CD4-positive, CD25-positive, alpha-beta regulatory T cell (primary cell): ENCODE measurements at places on chromosomes 1 and 21. TPM values are rescaled to one million over a fixed set of nuclear protein-coding genes. Genes with fewer than 3 reads are reported as not detected.

DNA sequence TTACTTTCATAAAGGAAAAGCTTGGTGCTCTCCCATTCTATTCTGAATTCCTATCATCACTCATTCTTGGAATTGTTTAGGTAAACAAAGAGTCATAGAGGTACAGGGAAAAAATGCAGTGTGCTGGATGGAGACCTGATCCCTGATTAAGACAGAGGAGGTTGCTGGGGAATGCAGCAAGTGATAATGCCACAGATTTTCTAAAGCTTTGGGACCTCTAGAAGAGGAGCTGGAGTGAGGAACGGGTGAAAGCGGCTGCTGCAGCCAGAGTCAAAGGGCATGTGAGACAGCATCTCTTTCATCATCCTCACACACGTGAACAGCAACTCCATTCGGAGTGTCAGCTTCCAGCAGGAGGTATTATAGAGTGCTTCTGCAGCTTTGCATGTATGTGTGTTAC lies 54.9 kb upstream of the DIPK1A start:
- DNase-seq: no peak
- H3K27me3 ChIP-seq: peaks cover 6% of the 10 kb centered on the region
- no peaks in the 10 kb centered on the region for H3K36me3 ChIP-seq
- no peak overlapping the region for H3K27ac ChIP-seq
- H3K4me3 ChIP-seq: no peak overlapping the region

PSMG1 gene
- polyA plus RNA-seq: 50.9 TPM

SPRR5 gene
- not detected for polyA plus RNA-seq

GRCh38 chr1:246794828-246795671 lies 70.8 kb downstream of the SCCPDH start:
- no peaks in the 10 kb centered on the region for H3K27me3 ChIP-seq
- no peak overlapping the region for H3K4me3 ChIP-seq
- no peak for DNase-seq
- H3K36me3 ChIP-seq: no peaks in the 10 kb centered on the region

DNA sequence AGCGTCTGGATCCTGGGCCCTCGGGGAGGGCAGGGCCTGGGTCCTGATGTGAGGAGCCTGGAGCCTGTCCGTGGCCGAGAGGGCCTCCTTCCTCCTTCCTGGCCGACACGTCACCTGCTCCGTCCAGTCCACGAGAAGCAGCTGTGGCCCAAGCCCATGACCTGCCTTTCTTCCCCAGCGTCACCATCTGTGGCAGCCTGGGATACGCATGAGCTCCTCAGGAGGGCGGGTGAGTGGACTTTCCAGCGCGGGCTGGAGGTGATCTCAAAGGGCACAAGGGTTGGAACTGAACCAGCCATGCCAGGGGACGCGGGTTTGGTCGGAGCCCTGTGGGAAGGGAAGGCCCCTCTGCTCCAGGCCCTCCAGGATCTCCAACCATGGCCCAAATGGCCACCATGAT lies 90.4 kb downstream of the DHRS3 start:
- no peak overlapping the region for H3K27ac ChIP-seq
- H3K36me3 ChIP-seq: no peaks in the 10 kb centered on the region
- no peak for DNase-seq
- H3K4me3 ChIP-seq: no peak overlapping the region
- H3K27me3 ChIP-seq: no peaks in the 10 kb centered on the region

- H3K27me3 ChIP-seq: no peaks in the 10 kb centered on the region
- DNase-seq: no peak
- H3K36me3 ChIP-seq: no peaks in the 10 kb centered on the region
- no peak overlapping the region for H3K4me3 ChIP-seq
These were observed 13.4 kb upstream of the ODF2L start for GRCh38 chr1:86409416-86410021.

- H3K4me1 ChIP-seq: peaks cover 48% of the 10 kb centered on the region
- H3K4me3 ChIP-seq: peak overlapping the region; percentile 94
- H3K27me3 ChIP-seq: no peaks in the 10 kb centered on the region
- DNase-seq: peak; percentile 27
These were observed 3.4 kb downstream of the TAGLN2 start for GRCh38 chr1:159921700-159922504.

DNA sequence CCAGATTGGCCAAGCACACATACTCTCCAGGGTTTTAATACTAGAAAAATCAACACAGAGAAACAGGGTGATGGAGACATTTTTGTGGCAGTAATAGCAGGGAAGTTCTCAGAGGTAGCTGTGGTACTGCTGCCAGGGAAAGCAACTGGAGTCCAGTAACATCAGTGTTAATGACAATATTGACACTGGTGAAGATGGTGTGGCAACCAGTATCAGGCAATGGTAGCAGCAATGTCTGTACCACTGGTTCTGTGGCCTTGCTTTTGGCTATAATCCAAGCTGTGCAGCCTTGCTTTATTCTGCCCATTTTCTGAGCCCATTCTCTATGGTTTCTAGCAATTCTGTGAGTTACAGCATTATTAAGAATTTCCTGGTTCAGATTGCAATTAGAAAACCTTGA lies 1.6 kb upstream of the SNX7 start:
- no peak overlapping the region for H3K27ac ChIP-seq
- H3K36me3 ChIP-seq: no peaks in the 10 kb centered on the region
- H3K27me3 ChIP-seq: peaks cover 30% of the 10 kb centered on the region
- H3K4me1 ChIP-seq: peaks cover 11% of the 10 kb centered on the region

GRCh38 chr1:231376875-231377549 lies 38.9 kb downstream of the SPRTN start:
- peaks cover 20% of the 10 kb centered on the region for H3K4me1 ChIP-seq
- no peak overlapping the region for H3K27ac ChIP-seq
- H3K4me3 ChIP-seq: peak overlapping the region; percentile 13
- H3K36me3 ChIP-seq: no peaks in the 10 kb centered on the region
- DNase-seq: no peak

DNA sequence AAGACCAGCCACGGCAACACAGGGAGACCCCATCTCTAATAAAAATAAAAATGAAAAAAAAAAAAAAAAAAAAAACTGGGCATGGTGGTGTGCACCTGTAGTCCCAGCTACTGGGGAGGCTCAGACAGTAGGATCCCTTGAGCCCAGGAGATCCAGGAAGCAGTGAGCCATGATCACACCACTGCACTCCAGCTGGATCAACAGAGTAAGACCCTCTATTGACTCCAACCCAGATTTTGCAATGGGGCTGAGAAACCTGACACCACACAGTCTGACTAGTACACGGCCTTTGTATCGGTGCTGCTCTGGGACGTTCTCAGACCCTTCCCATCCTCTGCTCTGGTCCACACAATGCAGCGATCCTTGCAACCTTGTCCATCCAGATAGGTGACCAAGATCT lies 31.8 kb downstream of the SPATA21 start:
- H3K4me1 ChIP-seq: no peaks in the 10 kb centered on the region
- no peaks in the 10 kb centered on the region for H3K36me3 ChIP-seq
- no peak for DNase-seq

- no peak overlapping the region for H3K4me3 ChIP-seq
- no peaks in the 10 kb centered on the region for H3K4me1 ChIP-seq
- no peak overlapping the region for H3K27ac ChIP-seq
- H3K36me3 ChIP-seq: no peaks in the 10 kb centered on the region
- H3K27me3 ChIP-seq: peaks cover 2% of the 10 kb centered on the region
These were observed 24.0 kb downstream of the CDK18 start for GRCh38 chr1:205528446-205528886.

DNA sequence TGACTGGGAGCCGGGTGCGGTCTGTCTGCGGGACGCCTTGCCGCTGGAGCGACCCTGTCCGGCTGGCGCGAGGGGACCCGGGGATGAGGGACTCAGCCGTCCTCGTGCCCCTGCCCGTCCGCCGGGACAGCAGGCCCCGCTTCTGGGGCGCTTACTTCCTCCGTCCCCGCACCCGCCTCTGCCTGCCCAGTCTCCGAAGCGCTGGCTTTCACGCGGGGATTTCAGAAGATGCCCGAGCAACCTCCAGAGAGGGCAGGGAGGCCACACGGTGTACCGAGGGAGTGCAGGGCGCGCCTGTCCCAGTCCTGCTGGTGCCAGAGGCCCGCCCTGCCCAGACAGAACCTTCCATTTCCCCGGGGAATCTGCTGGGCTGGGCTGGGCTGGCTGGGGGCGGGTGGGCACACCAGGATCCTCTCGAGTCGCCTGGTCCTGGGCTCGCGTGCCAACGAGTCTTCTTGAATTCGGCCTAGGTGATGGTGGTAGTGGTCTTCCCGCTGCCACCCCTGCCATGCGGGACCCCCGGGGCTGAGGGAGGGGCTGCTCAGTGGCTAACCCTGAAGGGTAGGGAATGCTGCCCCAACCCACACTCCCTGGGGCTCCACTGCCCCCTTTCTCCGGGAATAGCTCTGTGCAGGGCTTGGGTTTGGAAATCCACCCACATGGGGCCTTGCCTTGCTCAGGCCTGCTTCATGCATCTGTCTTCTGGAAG lies 2.5 kb upstream of the TRPM2 start:
- H3K27ac ChIP-seq: no peak overlapping the region
- DNase-seq: no peak
- no peaks in the 10 kb centered on the region for H3K27me3 ChIP-seq
- peaks cover 19% of the 10 kb centered on the region for H3K4me1 ChIP-seq
- no peaks in the 10 kb centered on the region for H3K36me3 ChIP-seq

GCSAML gene
- not detected for polyA plus RNA-seq

UTP25 gene
- 3.2 TPM for polyA plus RNA-seq

ADAM30 gene
- polyA plus RNA-seq: not detected

DNA sequence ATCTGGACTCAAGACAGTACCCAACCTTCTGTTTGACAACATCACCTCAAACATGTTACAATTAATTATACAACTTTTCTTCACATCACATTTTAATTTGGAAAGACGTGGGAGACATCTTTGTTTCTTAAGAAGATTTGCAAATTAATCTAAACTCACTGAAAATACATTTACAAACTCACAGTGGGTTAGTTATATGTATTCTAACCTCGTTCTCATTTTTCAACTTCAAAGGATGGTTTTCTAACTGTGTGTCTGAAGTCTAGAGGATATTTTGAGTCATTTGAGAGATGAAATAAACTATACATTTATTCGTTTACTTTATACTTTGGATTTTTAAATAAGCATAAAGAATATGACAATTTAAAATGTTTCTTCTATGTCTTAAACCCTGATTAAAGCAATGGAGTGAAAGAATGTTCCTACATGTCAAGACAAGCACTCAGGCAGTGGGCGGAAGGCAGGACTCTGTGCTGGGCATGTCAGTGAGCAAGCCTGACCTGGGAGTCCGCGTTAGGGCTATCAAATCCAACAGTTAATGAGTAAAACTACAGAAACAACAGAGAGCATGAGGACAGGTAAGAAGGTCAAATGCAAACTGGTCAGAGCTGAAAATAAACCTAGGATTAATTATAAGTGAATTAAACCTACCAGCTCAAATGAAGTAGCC lies 76.5 kb upstream of the CTTNBP2NL start:
- H3K4me1 ChIP-seq: no peaks in the 10 kb centered on the region
- H3K27me3 ChIP-seq: peaks cover 3% of the 10 kb centered on the region
- no peaks in the 10 kb centered on the region for H3K36me3 ChIP-seq
- H3K27ac ChIP-seq: no peak overlapping the region
- DNase-seq: no peak
- H3K4me3 ChIP-seq: no peak overlapping the region

B3GALNT2 gene
- 3.3 TPM for polyA plus RNA-seq

KRTAP10-8 gene
- not detected for polyA plus RNA-seq

DNA sequence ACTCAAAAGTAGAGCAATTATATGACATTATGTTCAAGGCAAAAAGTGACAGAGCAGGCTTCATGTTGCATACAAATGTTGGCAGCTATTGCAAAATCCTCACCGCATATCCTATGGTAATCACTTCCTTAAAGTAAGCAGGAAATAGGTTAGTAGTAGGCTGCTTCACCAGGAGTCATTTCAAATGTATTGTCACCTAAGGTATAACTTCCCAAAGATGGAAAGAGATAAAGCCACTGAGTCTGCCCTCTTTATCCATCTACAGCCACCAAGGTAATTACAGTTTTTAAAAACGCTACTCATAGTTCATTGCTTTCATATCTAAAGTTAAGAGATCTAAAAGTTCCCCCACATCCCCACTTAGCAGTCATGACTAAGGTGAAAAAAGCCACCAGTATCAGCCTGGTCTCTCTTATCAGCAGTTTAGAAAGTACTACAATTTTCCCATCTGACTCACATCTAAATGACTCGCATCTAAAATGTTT lies 31.6 kb upstream of the UBE2U start:
- H3K4me1 ChIP-seq: no peaks in the 10 kb centered on the region
- H3K27ac ChIP-seq: no peak overlapping the region

YIPF1 gene
- 51.4 TPM for polyA plus RNA-seq

GRCh38 chr1:26583646-26584485 lies 54.3 kb downstream of the RPS6KA1 start:
- H3K27ac ChIP-seq: no peak overlapping the region
- H3K27me3 ChIP-seq: no peaks in the 10 kb centered on the region
- DNase-seq: no peak
- H3K4me1 ChIP-seq: no peaks in the 10 kb centered on the region
- H3K4me3 ChIP-seq: no peak overlapping the region

GRCh38 chr1:21935891-21936365 lies 1.2 kb downstream of the HSPG2 start:
- H3K4me3 ChIP-seq: no peak overlapping the region
- H3K27me3 ChIP-seq: peaks cover 2% of the 10 kb centered on the region
- no peak overlapping the region for H3K27ac ChIP-seq
- peaks cover 10% of the 10 kb centered on the region for H3K4me1 ChIP-seq

- H3K27ac ChIP-seq: no peak overlapping the region
- H3K4me3 ChIP-seq: no peak overlapping the region
- DNase-seq: no peak
- no peaks in the 10 kb centered on the region for H3K4me1 ChIP-seq
- no peaks in the 10 kb centered on the region for H3K27me3 ChIP-seq
These were observed 53.2 kb upstream of the CFAP126 start for GRCh38 chr1:161420763-161421455.

DNA sequence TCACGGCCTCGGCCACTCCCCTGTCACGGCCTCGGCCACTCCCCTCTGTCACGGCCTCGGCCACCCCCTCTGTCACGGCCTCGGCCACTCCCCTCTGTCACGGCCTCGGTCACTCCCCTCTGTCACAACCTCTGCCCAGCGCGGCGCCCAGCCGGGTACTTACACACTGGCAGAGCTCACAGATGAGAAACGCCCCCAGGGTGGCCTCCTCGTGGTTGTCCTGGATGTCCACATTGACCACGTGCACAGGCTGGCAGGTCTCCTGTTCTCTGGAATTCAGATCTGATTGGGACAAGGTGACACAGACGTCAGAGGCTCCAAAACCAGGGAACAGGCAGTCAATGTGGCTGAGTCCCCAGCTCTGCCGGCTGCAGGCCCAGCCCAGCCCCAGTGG lies 3.3 kb upstream of the TMEM240 start:
- H3K36me3 ChIP-seq: peaks cover 5% of the 10 kb centered on the region
- H3K4me3 ChIP-seq: no peak overlapping the region
- no peak for DNase-seq
- H3K4me1 ChIP-seq: peaks cover 11% of the 10 kb centered on the region
- peaks cover 3% of the 10 kb centered on the region for H3K27me3 ChIP-seq

GRCh38 chr1:2956576-2956975 lies 64.7 kb upstream of the ACTRT2 start:
- no peak overlapping the region for H3K4me3 ChIP-seq
- H3K36me3 ChIP-seq: no peaks in the 10 kb centered on the region
- no peaks in the 10 kb centered on the region for H3K4me1 ChIP-seq
- no peaks in the 10 kb centered on the region for H3K27me3 ChIP-seq
- H3K27ac ChIP-seq: no peak overlapping the region
